Activated CD4-positive, alpha-beta T cell treated with anti-CD3 and anti-CD28 coated beads for 4 hours (primary cell): ENCODE measurements at places on chromosomes 7 and 10.

GRCh38 chr7:128265906-128266300 lies 24.8 kb downstream of the LEP start:
- no peak for DNase-seq

DNA sequence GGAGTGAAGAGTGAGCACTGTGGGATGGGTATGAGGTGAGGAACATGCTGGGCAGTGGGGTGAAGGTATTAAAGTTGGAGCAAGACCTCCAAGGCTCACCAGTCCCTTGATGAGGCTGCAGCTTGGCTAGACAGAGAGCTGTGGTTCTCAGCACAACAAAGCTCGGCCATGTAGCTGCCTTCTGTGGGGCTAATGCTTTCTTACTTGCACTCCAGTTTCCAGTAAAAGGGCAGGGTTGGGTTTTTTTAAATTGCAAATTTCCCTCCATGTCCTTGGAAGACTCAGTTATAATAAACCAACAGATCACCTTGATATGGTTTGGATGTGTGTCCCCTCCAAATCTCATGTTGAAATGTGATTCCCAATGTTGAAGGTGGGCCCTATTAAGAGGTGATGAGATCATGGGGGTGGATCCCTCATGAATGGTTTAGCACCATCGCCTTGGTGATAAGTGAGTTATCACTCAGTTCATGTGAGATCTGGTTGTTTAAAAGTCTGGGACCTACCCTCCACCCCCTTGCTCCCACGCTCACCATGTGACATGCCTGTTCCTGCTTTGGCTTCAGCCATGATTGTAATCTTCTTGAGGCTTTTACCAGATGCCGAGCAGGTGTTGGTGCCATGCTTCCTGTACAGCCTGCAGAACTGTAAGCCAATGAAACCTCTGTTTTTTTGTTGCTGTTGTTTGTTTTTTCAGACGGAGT lies 55.9 kb downstream of the ATXN7L1 start:
- DNase-seq = no peak

DNA sequence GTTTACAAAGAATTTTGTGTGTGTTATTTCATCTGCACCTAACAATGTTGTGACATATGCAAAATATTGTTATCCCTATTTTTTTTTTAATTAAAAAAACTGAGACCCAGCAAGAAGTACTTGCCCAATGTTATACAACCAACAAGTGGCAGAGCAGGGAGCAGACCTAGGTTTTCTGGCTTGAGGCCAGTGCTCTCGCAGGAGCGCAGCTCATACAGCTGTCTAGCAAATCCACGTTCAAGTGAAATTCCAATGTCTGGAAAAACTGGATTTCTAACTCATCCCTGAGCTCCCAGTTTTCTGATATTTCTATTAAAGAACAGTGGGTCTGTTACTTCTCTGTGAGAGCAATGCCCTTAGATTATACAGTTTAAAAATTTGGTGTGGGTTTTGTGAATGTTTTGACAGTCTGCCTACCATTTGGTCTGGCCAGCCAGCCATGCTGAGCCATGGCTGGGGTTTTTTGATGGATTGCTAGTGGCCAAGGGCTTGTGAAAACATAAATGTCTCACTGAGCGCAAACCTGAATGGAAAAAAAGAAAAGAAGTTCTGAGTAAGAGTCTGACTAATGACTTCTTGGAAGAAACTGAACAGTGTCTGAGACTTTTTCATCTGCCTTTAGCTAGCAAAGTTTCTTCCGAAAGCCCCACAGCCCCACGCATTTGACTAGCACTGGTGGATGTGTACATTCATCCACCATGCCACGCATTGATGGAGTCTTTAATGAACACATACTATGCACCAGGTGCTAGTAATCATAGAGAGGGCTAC lies 15.4 kb upstream of the PRF1 start:
- no peak for DNase-seq

- DNase-seq = peak; percentile 64
These were observed 820 bp downstream of the WAC start for GRCh38 chr10:28533571-28534304.
